Stimulated activated CD8-positive, alpha-beta memory T cell treated with anti-CD3 and anti-CD28 coated beads, Interleukin-15, amount 100 ng/mL, for 1 hour (primary cell): ENCODE measurements at places on chromosomes 5 and 9.

GRCh38 chr5:9716838-9717281 lies 86.7 kb upstream of the TAS2R1 start:
- no peak for DNase-seq

DNA sequence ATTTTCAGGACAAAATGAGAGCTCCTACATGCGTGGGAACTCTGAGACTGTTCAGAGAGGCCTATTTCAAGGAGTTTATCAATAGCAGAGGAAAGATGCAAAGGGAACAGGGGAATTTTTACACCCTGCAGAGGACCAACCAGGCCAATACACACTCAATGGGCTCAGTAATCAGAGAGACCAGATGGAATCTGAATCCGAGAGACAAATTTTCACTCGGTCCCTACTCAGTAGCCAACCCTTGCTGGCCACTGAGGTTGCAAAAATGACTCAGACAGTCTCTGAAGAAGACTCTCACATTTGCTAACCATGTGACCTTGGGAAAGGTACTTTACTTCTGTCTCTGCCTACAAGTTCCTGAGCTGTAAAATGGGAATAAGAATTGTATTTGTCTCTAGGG lies 479.4 kb downstream of the CDK5RAP2 start:
- DNase-seq = no peak

GRCh38 chr5:115774684-115775083 lies 41.8 kb downstream of the CDO1 start:
- no peak for DNase-seq

- DNase-seq = no peak
These were observed 148.7 kb upstream of the SLC12A2 start for GRCh38 chr5:127934791-127935256.

- DNase-seq = no peak
These were observed 11.1 kb upstream of the RXRA start for GRCh38 chr9:134314950-134315715.

DNA sequence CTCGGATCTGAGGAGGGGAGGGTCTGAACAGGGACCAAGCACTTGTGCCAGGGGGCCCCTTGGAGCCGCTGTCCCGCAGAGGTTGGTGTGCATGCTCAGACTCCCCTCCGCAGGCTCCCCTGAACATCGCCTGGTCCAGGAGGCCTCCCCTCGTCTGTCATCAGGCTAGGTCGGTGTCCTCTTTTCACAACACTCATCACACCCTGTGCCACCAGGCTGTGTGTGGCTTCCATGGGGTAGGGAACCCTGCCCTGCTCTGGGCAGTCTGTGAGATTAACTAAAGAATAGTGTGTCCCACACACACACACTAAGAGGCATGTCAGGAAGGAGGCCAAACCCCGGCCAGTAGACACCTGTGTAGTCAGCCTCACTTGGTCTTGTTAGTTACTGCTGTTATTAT lies 119.3 kb downstream of the C5orf15 start:
- no peak for DNase-seq

- no peak for DNase-seq
These were observed 27.1 kb downstream of the FRMD3 start for GRCh38 chr9:83511051-83511450.

DNA sequence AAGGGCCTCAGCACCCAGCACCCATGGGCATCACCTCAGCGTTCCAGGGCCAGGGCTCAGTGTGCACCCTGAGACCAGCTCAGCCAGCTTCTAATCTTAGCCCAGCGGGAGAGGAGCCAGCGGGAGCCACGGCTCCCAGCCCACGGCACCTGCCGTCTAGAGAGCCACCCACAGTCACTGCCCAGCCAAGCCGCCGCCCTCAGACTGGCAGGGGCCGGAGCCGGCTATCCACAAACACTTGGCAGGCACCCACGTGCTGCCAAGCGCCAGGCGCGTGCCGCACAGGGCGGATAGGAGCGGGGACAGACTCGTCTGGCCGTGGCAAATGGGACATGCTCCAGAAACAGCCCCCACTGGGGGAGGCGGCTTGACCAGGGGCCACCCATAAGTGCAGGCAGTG lies 18.6 kb downstream of the BRD3 start:
- no peak for DNase-seq
